ENCODE measurements at places on chromosomes 5 and 9.
A peak's percentile ranks its signal among the peaks of the same experiment; 100 is the strongest.

- DNase-seq = no peak
These were observed 700.7 kb upstream of the GRAMD2B start for GRCh38 chr5:125722550-125722949.

GRCh38 chr9:135608294-135608998, 30.9 kb downstream of the GLT6D1 start:
- DNase-seq = no peak

DNA sequence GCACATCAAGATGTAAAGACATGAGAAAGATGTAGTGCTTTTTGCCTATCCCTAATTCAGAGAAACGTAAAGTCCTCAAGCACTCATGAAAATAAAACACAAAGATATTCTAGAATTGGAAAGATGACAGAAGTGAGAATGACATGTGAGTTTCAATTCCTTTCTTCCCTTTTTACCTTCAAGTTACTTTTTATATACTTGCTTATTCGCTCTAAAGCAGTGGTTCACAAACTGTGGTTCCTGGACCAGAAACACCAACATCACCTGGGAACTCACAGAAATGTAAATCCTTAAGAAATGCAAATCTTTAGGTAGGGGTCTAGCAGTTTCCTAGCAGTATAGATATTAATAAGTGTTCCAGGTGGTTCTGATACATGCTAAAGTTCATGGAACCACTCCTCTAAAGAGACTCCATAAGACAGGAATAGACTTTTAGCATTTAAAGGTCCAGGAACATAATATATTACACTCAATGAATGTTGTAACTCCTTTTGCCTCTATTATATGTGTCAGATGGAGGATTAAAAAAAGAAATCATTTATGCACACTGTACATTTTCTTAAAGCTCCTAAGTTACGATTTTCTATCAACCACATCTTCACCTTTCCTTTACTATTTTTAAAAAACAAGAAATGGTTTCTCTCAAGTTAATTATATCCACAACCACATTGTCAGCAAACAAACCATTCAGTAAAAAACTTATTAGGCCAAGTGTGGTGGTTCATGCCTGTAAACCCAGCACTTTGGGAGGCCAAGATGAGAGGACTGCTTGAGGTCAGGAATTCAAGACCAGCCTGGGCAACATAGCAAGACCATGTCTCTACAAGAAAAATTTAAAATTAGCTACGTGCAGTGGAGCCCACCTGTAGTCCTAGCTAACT, 39.9 kb downstream of the ERP44 start:
- no peak for DNase-seq

GRCh38 chr5:112125903-112126302, 293.2 kb downstream of the EPB41L4A start:
- DNase-seq = no peak

DNA sequence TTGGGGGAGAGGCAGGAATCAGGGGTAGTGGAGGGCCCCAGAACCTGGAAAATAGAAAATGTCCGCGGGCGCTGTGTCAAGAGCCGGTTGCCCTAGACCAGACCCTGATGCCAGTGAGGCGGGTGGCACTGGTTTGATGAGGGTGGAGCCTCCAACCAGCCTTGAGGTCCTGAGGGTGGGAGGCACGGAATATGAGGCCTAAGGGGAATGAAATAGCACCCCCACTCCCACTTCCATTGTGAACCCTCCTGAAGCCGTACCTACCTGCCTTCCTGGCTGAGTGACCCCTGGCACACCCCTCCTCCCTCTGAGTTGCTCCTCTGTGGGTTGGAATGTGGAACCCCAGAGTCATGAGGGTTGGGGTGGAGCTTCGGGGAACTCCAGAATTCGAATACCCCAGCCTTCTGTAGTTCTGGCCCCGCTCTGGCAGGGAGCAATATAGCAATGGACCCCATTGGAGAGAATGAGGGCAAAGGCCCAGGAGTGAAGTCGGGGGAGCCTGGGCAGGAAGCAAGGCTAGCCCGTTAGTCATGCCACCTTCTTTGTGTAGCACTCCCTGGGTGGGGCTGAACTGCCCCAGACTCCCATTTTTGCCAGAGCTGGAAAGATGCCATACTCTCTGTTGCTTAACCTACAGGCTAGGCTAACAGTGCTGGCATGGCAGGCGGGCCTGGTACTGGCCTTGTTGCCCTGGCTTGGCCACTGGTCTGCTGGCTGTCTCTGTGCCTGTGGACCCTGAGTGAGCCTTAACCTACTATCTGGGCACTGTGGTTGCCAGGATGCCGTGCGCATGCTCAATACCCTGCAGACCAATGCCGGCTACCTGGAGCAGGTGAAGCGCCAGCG, 1.0 kb downstream of the FPGS start:
- peak; percentile 29 for DNase-seq

GRCh38 chr5:24118351-24118750, 526.4 kb downstream of the CDH10 start:
- DNase-seq = no peak

- DNase-seq = no peak
These were observed 625.9 kb downstream of the TLE4 start for GRCh38 chr9:80197661-80198060.

DNA sequence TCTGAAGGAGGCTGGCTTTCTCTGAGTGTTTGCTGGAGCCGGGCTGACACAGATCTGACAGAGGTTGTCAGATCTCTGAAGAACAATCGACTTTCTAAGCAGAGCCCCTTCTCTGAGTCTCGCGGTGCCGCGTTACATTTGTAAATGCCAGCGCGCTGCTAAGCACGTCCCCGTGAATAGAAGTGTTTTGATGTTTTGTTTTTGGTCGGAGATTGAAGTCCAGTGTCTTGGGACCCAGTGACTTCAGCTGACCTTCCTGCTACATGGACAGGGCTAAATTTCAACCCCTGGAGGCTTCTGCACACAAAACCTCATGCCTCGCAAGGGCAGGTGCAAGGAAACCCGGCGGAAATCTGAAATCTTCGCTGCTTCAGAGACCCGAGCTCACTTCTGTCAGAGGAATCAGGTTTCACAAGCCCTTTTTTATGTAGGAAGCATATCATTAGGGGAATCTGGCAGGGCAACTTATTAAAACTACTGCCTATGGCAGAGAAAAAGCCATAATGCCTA, 27.2 kb downstream of the NEUROG1 start:
- no peak for DNase-seq

DNA sequence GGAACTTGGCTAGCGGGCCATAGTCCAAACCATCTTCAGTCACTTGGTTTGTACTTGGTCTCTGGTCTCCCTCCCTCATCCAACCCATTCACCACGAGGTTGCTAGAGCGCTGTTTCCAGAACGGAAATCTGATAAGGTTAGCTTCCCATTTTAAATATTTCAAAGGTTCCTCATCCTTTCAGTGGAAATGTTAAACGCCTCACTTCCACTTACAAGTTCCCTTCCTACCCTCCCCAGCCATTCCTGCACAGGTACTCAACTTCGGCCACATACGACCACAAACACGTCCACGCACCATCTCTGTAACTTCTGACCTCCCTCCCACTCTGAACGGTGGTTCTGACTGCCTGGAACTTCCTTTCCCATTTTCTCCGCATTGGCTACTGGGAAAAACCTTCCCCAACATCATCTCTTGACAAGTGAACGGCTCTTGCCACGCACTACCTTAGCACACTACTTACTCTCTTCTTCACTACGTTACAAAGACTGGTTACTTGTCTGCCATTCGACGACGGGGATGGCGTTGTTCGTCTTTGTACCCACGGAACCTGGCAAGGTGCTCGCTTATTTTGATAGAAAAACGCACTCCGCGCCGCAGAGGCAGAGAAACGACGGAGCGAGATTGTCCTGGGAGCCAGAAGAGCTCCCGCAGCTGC, 629 bp downstream of the CCNH start:
- peak; percentile 41 for DNase-seq

- no peak for DNase-seq
These were observed 79.7 kb downstream of the MED27 start for GRCh38 chr9:131999692-132000551.

- no peak for DNase-seq
These were observed 6.6 kb upstream of the MSMP start for GRCh38 chr9:35760651-35761050.
